ENCODE measurements at places on chromosomes 2 and 18. TPM values are rescaled to one million over a fixed set of nuclear protein-coding genes. Genes with fewer than 3 reads are reported as not detected.
A peak's percentile ranks its signal among the peaks of the same experiment; 100 is the strongest.

The EPC2 gene
- total RNA-seq: 22.7 TPM

The NT5DC4 gene
- not detected for total RNA-seq

- no peak for DNase-seq
Observed at GRCh38 chr2:223486751-223487150, 115.4 kb downstream of the SCG2 start.

- DNase-seq: no peak
Observed at GRCh38 chr18:59050661-59051057, 89.0 kb upstream of the SEC11C start.

GRCh38 chr2:71943238-71944182, 204.2 kb downstream of the CYP26B1 start:
- peak; percentile 83 for DNase-seq

The OLA1 gene
- 123 TPM for total RNA-seq

The EMILIN1 gene
- 76.9 TPM for total RNA-seq
